ENCODE measurements at places on chromosomes 4 and X. TPM values are rescaled to one million over a fixed set of nuclear protein-coding genes. Genes with fewer than 3 reads are reported as not detected.

The SLC38A5 gene
- 66.3 TPM for polyA plus RNA-seq

The CLNK gene
- polyA plus RNA-seq: 0.52 TPM

The USP51 gene
- 7.4 TPM for polyA plus RNA-seq

The ZNF157 gene
- 0.27 TPM for polyA plus RNA-seq

The GABRG1 gene
- 0.03 TPM for polyA plus RNA-seq

The BCAP31 gene
- 198 TPM for polyA plus RNA-seq

The ARHGEF38 gene
- polyA plus RNA-seq: 10.7 TPM

The CWH43 gene
- not detected for polyA plus RNA-seq

The SFRP2 gene
- polyA plus RNA-seq: 3.5 TPM

The LRP2BP gene
- polyA plus RNA-seq: 2.6 TPM

The SSX4B gene
- polyA plus RNA-seq: not detected

The SHROOM2 gene
- 7.0 TPM for polyA plus RNA-seq

The SORCS2 gene
- 3.6 TPM for polyA plus RNA-seq

The SCRG1 gene
- 1.0 TPM for polyA plus RNA-seq

Measured in large intestine (tissue), 12 donors.